ENCODE measurements at places on chromosomes 7 and 10.

DNA sequence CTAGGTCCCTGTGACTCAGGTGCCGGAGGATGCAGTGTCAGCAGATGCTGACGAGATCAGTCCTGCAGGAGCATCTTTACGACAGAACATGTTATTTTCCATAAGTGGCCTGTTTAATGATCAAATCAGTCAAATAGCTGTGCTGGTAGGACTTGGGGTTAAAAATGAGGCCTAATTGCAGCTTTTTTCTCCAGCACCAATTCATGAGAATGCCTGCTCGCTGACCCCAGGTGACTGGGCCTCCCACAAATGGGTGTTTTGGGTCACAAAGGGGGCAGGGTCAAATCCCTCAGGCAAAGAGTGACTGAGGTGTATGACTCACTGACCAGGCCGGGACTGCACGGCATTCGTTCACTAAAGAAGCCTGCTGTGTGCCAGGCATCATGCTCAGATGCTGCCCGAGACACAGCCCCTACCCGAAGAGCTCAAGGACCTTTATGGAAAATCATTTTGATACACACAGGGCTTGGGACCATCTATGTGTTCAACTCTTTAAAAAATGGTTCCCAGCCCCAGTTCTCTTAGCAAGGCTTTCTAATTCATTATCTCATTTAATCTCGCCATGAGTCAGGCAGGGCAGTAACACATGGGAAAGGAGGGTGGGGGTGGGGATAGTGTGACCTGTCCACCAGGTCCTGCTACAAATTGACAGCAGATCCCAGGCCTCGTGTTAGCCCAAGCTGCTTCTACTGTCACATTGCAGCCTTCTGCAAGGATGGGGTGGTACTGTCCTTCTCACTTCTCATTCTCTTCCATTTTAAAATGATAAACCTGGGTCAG is 21.1 kb downstream of the ZNF775 start:
- DNase-seq: no peak

GRCh38 chr10:104650072-104650471 is 9.0 kb downstream of the SORCS3 start:
- DNase-seq: no peak

DNA sequence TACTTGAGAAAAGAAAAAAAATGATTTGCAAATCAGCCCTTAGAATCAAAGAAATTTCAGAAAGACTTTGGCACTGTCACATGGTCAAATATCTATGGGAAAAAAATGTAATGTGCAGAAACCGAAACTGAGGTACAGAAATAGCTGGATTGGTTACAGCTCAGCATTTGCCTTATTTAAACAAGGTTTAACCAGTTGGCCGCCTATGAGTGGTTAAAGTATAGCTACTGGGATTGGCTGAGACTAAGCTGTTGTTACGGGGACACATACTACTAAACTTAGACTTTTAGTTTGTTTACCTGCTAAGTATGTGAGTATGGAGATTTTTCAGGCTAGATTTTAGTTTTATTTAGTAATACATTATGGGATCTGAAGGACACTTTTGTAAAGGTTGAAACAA is 38.6 kb downstream of the SFTPD start:
- DNase-seq: no peak

DNA sequence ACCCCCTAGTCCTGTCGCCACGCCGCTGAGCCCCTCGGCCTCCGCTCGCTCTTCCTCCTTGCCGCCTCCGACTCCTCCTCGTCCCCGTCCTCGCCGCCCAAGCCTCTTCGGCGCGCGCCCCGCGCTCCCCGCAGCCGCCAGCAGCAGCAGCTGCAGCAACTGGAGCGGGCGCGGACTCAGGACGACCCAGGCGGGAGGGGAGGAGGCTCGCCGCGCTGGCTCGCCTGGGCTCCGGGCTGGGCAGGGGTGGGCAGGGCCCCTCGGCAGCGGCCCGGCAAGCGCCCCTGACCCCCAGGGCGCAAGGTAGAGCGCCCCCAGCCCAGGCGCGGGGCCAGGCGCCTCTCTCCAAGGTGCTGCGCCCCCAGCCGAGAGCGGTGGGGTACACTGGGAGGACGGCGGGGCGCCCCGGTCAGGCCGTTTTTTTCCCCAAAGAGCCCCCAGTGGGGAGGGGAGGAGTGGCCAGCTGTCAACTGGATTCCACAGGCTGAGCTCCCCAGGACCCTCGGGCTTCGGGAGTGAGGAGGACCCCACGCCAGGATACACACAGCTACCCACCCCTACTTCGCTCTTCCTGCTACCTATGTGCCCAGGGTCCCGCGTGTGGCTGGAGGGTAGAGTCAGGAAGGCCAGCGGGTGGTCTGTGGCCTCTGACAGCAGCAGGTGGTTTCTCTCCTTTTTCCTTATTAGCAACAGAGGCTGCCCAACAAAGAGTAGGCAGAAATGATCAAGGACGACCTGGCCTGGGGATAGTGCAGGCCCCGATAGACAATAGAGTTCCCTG is 903 bp upstream of the KCNMA1 start:
- no peak for DNase-seq

- no peak for DNase-seq
Measured at GRCh38 chr7:85196696-85197095, 9.8 kb upstream of the SEMA3D start.
